ENCODE measurements at places on chromosomes 6 and 20.

GRCh38 chr20:42259389-42259788 lies 641.2 kb upstream of the CHD6 start:
- DNase-seq = no peak

DNA sequence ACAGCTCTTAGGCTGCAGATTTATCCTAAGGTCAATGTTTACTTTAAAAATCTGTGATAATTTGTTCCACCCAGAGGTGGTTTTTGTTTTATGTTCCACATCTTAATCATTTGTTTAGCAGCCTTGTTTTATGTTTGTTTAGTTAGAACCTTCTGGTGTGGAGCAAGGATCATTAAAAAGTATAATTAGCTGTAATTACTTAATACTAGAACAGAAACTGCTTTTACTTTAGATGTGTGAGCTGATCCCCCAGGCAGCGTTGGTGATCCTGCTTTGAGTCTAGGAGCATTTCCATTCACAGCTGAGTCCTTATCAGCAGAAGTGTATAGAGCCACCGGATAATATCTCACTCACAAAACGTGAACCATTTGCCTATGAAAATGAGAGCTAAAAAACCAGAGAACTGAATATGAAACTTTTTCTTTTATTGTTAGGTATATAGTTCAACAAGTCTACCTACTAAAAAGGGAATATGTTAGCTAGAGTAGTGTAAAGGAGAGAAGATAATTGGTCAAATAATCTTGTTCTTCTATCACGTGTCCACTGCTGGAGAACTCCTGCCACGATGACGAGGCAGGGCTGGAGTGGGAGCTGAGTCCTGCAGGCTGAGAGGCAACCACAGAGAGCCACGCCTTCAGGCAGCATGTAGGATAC lies 78.5 kb downstream of the TRMT11 start:
- DNase-seq = peak; percentile 67

DNA sequence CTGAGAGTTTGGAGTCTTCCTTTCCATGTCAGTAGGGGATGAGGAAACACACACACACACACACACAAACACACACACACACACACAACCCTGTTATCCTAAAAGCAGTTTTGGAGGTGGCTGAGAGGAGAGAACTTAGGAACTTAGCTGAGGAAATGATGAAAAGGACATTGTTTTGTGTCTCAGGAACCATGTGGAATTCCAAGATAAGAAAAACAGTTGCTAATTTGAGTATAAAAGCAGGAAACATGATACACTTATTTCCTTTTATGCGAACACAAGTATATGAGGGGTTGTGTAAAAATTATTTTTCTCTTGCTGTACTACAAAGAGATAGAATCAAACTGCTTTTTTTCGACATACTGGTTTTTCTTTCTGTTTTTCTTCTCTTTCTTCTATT lies at the start of gene MYCT1:
MYCT1 (plus strand) TSS at position 264 of the 400 bp plus-strand sequence; CDS start at position 270, 6 bp downstream.
- peak; percentile 53 for DNase-seq

DNA sequence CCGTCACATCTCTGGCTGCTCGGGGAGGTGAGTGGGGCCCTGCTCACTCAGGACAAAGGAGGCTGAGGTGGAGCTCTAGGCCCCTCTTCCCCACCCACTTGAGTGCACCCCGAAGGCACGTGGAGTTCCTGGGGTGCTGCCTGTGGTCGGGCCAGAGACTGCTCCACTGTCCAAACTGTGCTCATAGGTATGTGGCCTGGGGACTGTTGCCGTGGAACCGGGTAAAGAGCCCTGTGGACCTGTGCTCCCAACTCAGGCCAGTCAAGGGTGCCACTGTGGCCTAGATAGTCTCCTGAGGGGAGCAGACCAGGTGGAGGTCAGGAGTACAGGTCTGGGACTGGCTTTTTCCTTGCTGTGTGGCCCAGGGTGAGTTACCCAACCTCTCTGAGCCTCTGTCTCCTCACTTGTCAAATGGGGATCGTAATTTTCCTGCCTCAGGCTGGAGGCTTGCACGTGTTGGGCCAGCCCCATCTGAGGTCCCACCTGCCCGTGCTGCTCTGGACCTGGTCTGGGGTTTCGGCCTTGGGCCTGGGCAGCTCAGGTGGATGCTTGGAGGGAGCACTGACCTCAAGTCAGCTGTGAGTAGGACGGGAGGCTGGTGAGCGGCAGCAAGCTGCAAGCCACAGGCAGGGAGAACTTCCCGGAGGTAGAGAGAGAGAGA lies 12.4 kb upstream of the NPBWR2 start:
- no peak for DNase-seq

Data from hematopoietic multipotent progenitor cell treated with erythropoietin and hydrocortisone succinate and interleukin-3 and kit ligand, for 6 days (in vitro differentiated cells).